ENCODE measurements at places on chromosomes 1 and 21.

DNA sequence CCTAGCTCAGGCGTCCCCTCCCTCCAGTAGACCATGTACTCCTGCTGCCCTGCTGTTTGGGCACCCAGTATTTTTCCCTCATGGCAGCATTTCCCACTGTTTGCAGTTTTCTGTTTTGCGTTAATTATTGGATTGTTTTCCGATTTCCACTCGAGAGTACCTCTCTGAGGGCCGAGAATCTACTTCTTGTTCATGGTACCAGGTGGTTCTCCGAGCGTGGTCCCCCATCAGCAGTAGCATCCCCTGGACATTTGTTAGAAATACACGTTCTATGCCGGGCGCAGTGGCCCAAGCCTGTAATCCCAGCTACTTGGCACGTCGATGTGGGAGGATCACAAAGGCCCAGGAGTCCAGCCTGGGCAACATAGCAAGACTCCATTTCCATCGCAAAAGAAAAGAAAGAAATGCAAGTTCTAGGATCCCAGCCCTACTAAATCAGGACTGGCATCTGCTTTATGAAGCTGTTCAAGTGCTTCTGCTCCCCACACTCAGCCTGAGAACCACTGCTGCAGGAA lies 690 bp downstream of the RRP1 start:
- no peak for DNase-seq

- no peak for DNase-seq
Observed at GRCh38 chr1:218718977-218719376, 373.8 kb downstream of the TGFB2 start.

DNA sequence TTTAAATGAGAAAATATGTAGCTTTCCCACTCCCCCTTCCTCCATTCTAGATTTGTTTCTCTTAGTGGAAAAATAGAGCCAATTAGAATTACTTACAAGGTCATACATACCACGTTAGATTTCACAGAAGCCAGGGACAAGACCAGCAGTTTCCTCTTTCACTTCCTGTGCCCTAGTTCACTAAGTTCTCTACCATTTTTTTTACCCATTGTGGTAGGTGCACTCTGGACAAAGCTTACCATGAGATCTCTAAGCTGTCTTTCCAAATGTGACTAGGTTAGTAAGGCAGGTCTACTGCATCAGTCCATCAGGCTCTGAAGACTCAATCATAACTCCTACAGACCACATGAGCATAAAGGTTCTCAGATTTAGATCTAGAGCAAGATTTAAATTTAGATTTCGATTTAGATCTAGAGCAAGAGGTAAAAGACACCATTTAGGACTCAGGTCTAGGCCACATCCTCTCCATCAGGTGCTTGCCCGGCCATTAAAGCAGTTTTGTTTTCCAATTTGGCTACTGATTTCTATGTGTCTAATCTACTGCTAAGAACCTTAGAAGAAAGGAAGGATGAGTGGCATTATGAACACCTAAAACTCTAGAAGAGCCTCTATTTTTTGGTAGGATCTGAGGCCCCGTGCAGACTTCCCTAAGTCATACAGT lies 235.3 kb downstream of the FAF1 start:
- DNase-seq = no peak

DNA sequence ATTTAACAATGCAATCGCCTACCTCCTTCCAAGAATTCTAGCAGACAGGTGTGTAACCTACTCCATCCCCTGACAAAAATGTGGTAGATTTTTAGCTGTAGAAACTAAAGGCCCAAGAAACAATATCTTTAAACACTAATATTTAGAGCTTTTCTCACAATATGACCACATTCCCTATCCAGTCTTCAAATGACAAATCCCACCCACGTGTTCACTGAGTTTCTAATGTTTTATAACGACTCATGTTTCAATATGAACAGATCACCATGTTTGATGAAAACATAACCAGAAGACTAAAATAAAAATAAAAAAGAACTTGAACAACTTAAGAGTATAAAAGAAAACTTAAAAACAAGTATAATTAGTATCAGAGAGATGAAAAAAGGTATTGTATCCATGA lies 24.6 kb downstream of the RSBN1 start:
- DNase-seq = no peak

GRCh38 chr1:226433341-226433720 lies 25.4 kb upstream of the PARP1 start:
- DNase-seq = no peak

GRCh38 chr1:33274446-33274845 lies 18.2 kb downstream of the ZNF362 start:
- DNase-seq = no peak

- no peak for DNase-seq
Observed at GRCh38 chr1:65230731-65231481, 78.4 kb upstream of the DNAJC6 start.

DNA sequence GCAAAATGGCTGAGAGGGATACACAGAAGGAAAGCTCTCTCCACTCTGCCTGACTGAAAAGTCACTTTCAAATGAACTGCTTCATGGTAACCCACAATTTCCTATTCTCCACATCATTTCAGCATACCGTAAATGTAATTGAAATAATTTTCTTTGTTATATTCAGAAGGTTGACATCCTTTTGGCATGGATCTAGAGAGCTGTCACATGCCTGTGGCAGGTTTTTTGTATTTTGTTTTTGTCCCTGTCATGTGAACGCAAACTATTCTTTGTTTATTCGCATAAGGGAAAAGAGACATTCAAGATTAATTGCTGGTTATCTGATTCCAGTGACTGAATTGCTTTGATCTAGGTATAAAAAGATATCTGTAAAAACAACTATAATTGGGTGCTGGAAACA lies 1808.1 kb downstream of the NCAM2 start:
- DNase-seq = no peak

- no peak for DNase-seq
Observed at GRCh38 chr1:68197891-68198290, 34.4 kb downstream of the WLS start.

GRCh38 chr1:115679141-115679611 lies 37.4 kb downstream of the VANGL1 start:
- no peak for DNase-seq

- DNase-seq = no peak
Observed at GRCh38 chr1:109980324-109981003, 4.1 kb upstream of the AHCYL1 start.

- DNase-seq = no peak
Observed at GRCh38 chr1:165052936-165053335, 303.6 kb downstream of the LMX1A start.

DNA sequence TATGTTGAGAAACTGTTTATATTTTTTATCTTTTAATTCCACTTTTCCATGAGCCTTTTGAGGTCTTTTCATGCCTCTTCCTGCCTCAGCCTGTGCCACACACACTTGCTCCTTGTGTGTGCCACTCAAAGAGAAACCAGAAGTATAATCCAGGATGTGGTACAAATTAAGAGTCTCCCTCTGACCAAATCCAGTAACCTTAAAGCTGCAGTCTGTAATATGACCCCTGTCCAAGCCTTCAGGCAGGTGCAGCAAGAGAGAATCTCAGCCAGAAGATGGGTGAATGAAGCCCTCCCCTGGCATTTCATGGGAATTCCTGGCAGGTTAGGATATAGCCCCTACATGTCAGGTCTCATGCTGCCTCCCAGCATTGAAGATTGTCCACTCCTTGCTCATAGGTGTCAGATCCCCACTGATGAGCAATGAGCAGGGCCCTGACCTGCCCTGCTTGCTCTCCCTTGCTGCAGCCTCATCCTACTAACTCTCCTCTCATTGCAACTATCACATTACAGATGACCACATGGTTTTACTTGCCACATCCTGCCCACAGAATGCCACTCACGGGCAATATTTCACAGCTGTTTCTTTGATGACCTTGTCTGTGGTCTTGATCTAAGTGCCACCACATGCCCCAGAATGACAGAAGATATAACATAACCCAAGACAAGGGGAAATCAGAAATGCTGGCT lies 169.3 kb downstream of the SEC16B start:
- DNase-seq = no peak

- no peak for DNase-seq
Observed at GRCh38 chr1:82001345-82001744, 200.6 kb downstream of the ADGRL2 start.

DNA sequence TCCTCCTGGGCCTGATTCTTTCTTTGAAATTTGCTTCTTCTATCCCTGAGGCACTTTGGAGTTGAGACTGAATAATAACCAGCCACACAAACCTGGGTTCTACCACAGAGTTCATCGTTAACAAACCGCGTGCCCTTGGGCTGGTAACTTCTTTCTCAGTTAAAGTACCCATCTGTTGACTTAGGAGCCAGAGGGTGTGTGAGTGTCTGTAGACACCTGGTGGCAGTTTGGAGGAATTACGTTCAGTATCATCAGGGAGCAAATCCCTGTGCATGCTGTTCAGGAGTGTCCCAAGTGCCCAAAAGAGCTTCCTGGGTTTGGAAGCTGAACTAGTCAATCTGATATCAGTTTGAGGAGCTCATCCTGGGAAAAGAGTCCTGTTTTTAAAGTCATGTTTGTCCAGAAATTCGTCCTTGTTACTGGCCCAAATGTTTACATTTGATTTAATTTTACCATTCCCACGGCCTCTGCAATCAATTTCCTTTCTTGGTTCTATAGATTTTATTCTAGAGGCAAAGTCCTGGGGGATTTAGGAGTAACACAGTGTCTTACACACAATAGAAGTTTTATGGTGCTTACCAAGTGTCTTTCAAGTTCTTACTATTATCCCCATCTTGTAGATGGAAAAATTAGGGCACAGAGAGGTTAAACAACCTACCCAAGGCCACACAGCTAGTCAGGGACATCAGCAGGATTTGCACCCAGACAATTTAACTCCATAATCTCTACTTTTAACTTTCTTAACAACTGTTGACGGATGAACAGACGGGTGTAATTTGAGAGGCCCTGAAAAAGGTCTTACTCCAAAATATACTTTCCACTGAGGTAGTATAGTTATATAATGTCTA lies 26.7 kb upstream of the RPTN start:
- DNase-seq = no peak

GRCh38 chr1:28078680-28079626 lies 9.5 kb downstream of the EYA3 start:
- no peak for DNase-seq

- no peak for DNase-seq
Observed at GRCh38 chr21:38834725-38835124, 29.0 kb downstream of the ETS2 start.

All from stimulated activated CD8-positive, alpha-beta memory T cell treated with anti-CD3 and anti-CD28 coated beads, Interleukin-7, amount 100 ng/mL, for 24 hours (primary cell).